Renal cortical epithelial cell (primary cell): ENCODE measurements at places on chromosomes 4 and X.

GRCh38 chr4:102625232-102625930 lies 124.2 kb downstream of the NFKB1 start:
- peak; percentile 58 for DNase-seq

DNA sequence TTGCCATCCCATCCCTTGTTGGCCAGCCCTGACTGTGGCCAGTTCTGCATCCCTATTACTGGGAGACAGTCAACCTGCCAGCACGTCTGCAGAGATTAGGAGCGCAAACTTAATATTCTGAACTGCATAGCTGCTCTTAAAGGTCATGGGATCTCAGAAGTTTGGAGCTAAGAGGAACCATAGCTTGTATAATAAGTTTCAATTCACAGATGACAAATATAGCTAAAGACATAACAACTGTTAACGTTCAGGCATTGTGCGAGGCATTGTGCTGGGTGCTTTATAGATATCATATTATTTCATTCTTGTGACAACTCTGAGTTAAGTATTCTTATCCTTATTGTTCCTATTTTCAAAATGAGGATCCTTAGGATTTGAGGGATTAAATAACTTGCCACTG lies 3.7 kb downstream of the SCARB2 start:
- no peak for DNase-seq

GRCh38 chrX:110671068-110671803 lies 124.4 kb downstream of the CHRDL1 start:
- DNase-seq: peak; percentile 51

- no peak for DNase-seq
Measured at GRCh38 chrX:42954880-42955279, 176.9 kb upstream of the PPP1R2C start.

DNA sequence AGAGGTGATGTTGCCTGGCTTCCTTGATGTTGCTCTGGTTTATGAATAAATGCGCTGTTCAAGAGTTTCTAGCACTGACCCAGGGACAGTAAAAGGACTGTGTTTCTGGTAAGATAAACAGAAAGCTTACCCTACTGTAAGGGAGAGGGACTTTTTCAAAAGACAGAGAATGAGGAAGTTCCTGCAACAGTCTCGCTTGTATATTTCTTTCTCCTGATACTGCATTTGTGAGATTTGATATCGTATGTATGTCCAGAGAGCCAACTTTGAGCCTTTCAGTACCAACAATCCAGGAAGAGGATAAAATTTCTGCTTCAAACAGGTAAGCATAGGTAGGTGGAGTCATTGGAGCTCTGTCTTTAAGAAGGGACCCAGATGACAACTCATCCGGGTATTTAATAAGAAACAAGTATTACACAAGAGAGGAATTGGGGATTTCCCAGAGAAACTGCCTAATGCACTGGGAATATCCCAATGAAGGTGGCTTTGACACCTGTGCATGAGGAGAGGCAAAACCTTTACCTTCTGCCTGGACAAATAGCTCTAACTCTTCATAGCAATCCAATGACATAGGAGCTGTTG lies 773 bp downstream of the DAPP1 start:
- peak; percentile 41 for DNase-seq

GRCh38 chrX:31483336-31483735 lies 411.5 kb upstream of the FTHL17 start:
- DNase-seq: no peak

DNA sequence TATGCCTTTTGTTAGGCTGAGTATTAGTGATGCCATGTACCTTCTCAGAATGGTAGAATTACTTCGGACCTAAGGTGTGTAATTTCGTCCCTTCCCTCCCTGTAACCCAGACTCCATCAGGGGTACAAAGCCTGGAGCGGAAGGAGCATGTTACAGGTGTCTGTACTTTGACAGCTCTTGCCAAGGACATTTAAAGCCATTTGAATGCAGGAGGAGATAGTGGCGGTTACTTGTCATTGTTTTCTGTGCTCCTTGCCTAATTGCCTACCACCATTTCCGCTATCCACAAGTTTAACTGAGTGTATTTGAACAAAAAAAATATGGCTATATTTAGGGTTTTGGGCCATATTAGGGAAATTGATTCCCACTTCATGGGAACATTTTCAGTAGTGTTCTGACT lies 1.8 kb downstream of the FNIP2 start:
- no peak for DNase-seq

GRCh38 chrX:13755254-13755653 lies 20.7 kb downstream of the OFD1 start:
- DNase-seq: no peak

GRCh38 chr4:159104694-159105414 lies 2.0 kb downstream of the RAPGEF2 start:
- DNase-seq: peak; percentile 39

- no peak for DNase-seq
Measured at GRCh38 chrX:107978071-107978470, 4.1 kb downstream of the TEX13B start.

- no peak for DNase-seq
Measured at GRCh38 chrX:132199941-132200340, 19.3 kb downstream of the RAP2C start.

DNA sequence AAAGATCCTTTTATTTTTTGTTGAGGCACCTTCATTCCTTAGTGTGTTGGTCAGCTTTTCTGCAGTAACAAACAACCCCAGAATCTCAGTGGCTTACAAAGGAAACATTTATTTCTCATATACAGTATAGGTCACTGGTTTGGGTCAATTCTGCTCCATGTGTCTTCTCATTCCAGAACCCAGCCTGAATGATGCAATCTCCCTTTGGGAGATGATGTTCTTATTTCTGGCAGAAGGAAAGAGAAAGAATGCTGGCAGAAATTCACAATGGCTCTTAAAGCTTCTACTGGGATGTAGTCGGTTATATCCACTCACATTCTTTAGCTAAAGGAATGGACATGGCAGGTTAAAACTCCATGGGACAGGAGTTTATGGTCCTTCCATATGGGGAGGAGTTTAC lies 42.3 kb downstream of the IDS start:
- DNase-seq: no peak

GRCh38 chr4:138344851-138345250 lies 102.7 kb upstream of the SLC7A11 start:
- DNase-seq: no peak

DNA sequence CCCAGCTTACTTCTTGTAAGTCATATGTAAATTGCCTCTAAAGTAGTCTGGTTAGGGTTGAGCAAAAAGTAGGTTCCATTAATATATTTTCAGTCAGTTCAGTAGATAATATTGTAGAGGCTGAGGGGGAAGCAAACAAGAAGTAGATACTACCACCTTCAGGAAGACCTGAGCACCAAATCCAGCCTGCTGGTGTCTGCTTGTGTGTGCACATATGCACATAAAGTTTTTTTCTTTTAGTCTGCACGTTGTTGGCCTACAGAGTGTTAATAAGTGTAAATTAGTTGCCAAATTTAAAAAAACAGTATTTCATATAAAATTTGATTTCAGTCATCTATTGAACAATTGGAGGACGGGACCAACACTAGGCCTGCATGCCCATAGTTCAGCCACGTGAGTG lies 76.7 kb downstream of the CCKAR start:
- DNase-seq: no peak

GRCh38 chrX:70352496-70352895 lies 62.6 kb downstream of the KIF4A start:
- DNase-seq: no peak

- peak; percentile 40 for DNase-seq
Measured at GRCh38 chrX:31036895-31037294, 34.9 kb downstream of the FTHL17 start.

- DNase-seq: peak; percentile 52
Measured at GRCh38 chrX:54248309-54248708, 65.3 kb upstream of the FAM120C start.

DNA sequence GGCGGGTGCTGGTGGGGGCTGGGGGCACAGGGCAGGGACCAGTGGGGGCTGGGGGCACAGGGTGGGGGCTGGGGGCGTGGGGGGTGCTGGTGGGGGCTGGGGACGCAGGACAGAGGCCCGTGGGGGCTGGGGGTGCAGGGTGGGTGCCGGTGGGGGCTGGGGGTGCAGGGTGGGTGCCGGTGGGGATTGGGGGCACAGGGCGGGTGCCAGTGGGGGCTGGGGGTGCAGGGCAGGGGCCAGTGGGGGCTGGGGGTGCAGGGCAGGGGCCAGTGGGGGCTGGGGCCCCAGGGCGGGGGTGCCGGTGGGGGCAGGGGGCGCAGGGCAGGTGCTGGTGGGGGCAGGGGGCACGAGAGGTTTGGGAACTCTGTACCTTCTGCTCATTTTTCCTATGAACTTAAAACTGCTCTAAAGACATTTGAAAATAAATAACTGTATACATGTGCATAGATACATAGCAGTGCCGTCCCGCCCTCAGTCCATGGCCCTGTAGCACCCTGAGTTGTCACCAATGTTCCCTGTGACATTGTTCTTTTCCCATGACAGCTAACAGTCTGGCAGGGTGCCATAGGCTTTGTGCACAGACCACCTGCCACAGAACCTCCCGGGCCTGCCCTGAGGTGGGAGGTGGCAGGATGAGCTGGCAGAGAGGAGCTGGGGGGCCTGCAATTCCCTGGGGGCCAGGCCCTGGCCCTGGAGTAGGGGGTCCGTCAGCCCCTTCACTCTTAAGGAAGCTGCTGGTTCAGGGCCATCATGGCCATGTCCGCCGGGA lies 35.6 kb upstream of the ADRA2C start:
- no peak for DNase-seq

GRCh38 chrX:20973038-20973437 lies 401.2 kb upstream of the CNKSR2 start:
- DNase-seq: no peak

GRCh38 chrX:11210415-11210801 lies 82.8 kb upstream of the AMELX start:
- DNase-seq: no peak

GRCh38 chrX:39950018-39950688 lies 147.6 kb downstream of the BCOR start:
- no peak for DNase-seq

GRCh38 chrX:55135171-55135570 lies 46.4 kb downstream of the PAGE2 start:
- DNase-seq: peak; percentile 49

DNA sequence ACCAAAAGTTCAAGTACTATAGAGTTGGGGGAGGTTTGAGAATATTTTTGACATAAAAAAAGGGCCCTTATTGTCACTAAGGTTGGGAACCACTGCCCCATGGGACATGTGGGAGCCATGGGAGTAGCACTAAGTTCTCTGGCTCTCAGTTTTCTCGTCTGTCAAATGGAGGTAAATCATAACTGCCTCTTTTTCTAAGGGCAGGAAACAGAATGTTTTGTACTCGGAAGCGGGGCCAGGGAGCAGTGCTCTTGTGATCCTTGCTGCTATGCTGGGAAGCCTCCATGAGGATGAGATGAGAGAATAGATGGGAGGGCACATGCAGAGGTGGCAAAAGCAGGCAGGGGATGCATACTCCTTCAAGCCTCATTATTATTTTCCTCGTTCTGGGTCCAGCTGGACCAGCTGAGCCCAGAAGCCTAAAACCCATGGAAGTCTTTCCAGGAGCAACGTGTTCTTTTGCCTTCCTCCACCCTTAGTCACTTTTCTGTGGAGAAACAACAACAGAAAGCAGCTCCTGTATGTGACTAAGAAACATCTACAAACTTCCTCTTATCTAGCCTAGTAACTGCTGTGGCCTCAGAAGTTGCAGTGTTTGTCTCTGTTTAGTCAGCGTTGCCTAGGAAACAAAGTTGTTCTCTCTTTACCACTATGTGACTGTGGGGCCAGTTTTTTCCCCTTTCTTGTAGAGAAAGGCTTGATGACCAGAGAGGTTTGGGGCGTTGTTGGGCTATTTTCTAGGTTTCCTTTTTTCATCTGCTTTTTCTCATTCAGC lies 64.8 kb downstream of the TSC22D3 start:
- peak; percentile 98 for DNase-seq

DNA sequence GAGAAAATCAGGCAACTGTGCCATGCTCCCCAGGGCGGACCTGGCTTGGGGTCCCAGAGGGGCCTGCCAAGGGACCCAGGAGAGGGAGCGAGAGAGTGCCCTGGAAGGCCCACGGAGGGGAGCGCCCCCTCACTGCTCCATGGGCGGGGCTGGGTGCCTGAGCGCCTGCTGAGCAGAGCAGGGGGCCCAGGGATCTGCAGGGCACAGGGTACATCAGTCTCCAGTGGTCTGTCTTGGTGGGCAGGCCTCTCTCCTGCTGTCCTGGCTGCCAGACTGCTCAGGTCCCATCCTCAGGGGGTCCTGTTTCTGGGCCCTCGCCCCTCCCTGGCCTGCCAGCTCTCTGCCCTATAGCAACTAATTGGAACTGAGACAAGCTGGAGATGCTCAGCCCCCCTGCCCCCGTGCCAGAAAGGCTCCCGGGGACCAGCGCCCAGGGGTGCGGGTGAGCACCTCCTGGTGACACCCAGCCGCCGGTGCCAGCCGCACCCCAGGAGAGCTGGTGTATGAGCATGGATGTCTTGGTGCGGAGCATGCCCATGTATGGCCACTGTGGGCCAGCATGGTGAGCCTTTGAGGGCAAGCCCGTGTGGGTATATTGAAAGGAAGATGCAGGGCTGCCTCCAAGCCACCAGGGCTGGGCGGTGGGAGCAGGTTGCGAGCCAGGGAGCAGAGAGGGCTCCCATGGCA lies 1.3 kb downstream of the BGN start:
- DNase-seq: no peak

DNA sequence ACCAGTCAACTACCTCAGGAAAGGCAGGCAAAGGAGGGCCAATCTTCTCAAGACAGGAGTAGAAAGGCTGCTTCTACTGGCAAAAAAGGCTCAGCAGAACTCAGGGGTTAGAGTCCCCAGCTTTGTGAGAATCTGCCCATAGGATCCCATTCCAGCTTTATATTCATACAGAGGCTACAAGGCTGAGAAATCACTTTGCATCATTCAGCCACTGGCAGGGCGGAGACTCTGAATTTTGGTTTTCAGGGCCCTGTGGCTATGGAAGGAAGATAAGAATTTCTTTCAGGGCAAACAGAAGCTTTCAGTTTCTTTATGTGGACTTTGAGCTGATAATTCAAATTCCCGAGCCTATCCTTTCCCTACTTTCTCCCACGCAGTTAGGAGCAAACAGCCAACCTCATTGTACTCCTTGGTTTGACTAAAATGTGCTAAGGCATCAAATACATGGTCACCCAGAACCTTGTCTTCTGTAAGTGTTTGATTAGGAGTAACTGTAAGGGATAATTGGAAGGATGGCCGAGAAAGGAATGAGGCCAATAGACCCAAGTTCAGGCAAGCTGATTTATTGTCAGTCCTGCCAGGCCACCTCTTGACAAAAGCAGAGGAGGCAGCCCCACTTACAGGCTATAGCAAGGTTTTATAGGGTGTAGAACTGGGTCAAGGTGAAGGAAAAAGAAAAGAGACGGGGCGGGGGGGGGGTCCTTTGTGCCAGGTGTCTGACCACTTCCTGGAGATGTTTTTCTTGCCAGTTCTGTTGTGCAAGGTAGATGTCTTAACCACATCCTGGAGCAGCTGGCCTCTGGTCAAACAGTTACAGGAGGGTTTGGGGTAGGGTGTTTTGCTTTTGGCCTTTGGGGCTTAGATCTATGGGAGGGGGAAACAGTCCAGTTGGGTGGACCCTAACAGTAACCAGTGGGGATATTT lies 165.3 kb upstream of the PPP1R2C start:
- peak; percentile 48 for DNase-seq

GRCh38 chr4:2572866-2573265 lies 36.4 kb downstream of the FAM193A start:
- DNase-seq: no peak

- DNase-seq: peak; percentile 37
Measured at GRCh38 chr4:176436293-176436973, 116.7 kb downstream of the SPCS3 start.

- DNase-seq: peak; percentile 53
Measured at GRCh38 chrX:50067435-50068284, 133.1 kb downstream of the AKAP4 start.

GRCh38 chrX:150759568-150760416 lies 66.6 kb downstream of the MTMR1 start:
- DNase-seq: no peak
